ENCODE measurements at places on chromosomes 13 and 19.

- DNase-seq: peak; percentile 72
Observed at GRCh38 chr19:18291590-18292461, 10.4 kb upstream of the JUND start.

DNA sequence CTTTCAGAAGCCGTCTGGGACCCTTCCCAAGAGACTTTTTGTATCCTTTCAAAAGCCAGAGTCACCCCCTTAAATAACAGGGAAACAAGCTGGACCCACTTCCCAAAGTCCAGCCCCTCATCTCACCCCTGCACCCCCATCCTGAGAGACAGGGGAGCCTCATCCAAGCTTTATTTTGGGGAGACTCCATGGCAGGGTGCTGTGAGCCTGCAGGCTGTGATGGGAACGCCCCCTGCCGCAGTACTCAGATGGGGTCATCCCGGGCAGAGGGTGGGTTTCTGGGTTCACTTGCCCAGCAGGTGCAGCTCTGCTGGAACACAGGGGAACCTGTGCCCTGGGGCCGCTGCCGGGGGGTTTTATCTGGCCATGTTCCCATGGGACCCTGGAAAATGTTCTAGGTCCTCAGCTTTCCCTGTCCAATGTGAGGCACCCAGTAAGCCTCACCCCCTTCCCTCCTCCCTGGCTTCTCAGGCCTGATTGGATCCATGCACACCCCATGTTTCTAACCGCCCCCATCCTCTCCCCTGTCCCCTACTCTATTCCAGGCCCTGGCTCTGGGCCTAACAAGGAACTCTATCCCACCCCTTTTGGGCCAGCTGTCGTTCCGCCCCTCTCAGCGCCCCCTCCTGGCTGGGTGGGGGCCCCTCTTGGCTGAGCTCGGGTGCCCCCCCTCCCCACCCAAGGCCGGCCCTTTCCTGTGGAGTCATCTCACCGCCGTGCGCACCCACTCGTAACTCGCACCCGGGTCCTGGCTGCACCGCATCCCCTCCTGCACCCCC, 1.0 kb downstream of the HIF3A start:
- DNase-seq: no peak

GRCh38 chr19:2634228-2634951, 68.1 kb downstream of the GNG7 start:
- DNase-seq: no peak

- DNase-seq: no peak
Observed at GRCh38 chr13:89361909-89362308, 1690.7 kb downstream of the SLITRK5 start.

- no peak for DNase-seq
Observed at GRCh38 chr19:33071887-33072286, 7.2 kb upstream of the RHPN2 start.

DNA sequence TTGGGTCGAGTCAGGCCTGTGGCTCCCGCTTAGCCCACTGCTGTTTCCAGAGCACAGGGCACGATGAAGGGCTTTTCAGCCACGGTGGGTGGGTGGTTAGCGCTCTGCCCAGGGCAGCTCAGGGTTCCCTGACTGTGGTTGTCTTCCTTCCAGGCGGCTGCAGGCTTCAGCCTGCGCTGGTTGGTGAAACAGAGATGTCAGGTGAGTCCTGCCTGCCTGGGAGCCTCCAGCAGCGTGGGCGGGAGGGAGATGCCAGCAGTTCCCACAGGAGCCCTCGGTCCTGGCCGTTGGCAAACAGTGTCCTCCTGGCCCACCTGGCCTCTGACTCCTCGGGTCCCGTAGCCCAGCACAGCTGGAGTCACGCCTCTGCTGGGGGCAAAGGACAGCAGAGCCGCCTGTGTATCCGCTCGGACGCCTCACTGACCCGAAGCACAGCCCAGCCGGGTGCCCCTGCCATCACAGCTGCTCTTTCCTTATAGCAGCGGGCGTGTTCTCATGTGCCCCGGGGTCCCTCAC, 9.7 kb downstream of the ADAT3 start:
- DNase-seq: no peak

DNA sequence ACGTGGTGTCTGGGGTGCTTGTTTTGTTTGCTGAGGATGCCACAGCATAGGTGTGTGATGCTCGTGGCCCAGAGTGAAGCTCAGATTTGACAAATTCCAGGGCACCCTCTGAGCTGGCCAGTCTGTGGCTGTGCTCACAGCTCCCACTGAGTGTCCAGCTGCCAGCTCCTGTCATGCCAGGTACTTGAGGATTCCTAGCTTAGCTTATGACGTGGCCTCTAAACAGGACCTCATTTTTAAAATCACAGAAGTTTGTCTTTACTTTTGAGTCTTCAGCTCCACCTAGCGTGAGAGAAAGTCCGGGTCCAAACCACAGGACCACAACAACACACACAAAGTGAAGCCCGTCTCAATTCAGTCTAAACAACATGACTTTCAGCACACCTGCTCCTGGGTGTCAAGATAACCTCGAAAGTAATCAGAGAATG, 117.3 kb downstream of the RAB20 start:
- no peak for DNase-seq

DNA sequence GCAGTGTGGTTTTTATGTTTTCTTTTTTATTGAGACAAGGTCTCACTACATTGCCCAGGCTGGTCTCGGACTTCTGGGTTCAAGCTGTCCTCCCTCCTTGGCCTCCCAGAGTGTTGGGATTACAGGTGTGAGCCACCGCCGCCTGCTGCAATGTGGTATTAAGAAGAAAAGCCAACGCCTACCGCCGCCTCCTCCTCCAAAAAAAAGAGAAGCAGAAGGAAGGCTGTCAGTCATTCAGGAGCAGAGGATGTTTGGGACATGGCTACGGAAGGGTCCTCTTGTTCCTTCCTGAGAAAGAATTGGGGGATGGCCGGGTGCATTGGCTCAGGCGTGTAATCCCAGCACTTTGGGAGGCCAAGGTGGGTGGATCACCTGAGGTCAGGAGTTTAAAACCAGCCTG, 1.2 kb downstream of the PPP1R37 start:
- DNase-seq: no peak

- DNase-seq: no peak
Observed at GRCh38 chr13:90800082-90800746, 547.3 kb upstream of the MIR17HG start.

DNA sequence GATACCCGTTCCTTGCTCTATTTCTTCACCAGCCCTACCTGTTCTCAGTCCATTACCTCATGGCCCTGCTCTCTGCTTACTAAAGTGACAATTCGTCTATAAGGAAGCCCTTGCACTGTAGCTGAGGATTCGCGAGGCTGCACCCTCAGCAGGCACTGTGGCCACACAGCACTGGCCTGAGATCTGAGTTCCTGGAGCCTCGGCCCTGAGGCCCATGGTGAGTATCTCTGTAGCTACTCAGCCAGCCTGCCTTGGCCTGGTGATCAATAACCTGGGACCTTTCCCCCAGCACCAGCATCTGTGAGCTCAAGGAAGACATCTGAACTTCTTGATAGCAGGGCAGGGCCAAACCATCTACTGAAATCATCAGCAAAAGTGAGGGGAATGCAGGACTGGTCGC, 90.7 kb downstream of the RGCC start:
- no peak for DNase-seq

GRCh38 chr13:46348961-46349360, 38.1 kb downstream of the RUBCNL start:
- no peak for DNase-seq

DNA sequence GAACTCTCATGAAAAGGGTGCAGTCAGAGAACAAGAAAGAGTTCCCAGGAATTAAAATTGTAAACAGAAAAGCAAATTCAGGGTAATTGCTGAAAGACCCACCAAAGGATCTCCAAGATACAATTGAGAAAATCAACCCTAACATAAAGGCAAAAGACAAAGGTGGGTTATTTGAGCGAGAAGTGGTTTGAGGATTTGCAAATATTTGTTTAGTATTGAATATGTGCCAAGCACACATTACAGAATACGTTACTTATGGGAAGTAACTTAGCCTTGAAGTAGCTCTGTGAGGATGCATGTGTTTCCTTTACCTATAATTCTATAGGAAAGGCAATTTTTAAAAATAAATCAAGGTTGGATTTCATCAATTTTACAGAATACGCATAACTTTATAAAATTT, 10.0 kb upstream of the CEACAM21 start:
- no peak for DNase-seq

- DNase-seq: no peak
Observed at GRCh38 chr19:1880611-1881392, 4.5 kb downstream of the ABHD17A start.

DNA sequence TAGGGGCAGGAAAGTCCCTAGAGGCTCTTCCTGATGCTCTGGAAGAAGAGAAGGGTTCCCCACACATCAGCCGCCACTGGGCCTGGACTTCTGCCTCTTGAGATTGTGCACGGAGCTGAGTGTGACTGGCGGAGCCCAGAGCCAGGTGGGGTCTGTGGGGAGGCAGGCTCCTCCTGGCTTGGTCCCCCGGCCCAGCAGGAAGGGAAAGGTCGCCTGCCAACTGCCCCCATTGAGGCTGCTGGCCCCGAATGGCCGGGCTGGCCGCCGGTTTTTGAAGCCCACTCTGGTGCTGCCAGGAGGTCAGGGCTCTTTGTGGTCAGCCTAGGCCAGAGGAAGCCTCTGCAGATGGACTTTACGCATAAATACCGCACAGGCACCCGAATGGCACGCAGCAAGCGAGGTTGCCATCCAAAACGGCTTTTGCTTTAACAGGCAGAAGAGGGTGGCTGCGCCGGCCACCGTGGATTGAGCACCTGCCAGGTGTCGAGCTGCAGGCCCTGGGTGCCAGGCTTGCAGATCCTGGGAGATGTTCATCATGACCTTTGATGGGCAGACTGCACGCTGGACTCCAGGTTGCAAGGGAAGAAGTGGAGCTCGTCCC, 5.0 kb downstream of the DAZAP1 start:
- DNase-seq: no peak

GRCh38 chr19:29485293-29485692, 40.5 kb upstream of the VSTM2B start:
- no peak for DNase-seq

DNA sequence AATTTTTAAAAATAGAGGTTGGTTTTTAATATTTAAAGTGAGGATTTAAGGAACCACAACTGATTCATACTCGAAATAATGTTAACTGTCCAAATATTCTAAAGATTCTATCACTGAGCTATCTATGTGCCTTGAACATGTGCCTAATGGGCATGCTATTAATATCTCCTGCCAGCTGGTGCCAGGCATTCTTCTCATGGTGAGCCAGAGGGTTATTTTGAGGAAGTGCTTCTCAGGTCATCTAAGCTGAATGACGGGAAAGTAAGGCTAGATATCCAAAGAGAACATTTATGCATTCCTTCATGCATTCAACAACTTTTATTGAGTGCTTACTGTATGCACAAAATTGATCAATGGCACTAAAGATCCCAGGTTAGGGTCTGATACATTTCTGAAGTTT, 138.2 kb downstream of the PIBF1 start:
- no peak for DNase-seq

- DNase-seq: no peak
Observed at GRCh38 chr13:44667943-44668342, 91.8 kb upstream of the TSC22D1 start.

DNA sequence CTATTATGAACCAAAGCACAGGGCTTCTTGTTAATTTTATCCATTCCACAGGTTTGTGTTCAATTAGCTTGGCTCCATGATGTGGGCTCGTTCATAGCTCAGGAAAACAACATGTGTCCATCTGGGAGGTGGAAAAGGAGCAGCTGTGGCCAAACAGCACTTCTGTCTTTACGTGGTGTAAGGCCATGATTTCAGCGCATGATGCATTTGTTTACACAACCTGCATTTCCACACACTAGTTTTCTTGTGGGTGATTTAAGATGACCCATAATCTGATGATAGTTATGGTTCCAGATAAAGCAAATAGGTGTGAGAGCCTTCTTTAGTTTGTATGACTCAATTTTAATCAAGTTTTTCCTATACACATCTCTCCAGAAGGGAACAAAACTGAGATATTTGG, 101.7 kb downstream of the TNFRSF19 start:
- no peak for DNase-seq

DNA sequence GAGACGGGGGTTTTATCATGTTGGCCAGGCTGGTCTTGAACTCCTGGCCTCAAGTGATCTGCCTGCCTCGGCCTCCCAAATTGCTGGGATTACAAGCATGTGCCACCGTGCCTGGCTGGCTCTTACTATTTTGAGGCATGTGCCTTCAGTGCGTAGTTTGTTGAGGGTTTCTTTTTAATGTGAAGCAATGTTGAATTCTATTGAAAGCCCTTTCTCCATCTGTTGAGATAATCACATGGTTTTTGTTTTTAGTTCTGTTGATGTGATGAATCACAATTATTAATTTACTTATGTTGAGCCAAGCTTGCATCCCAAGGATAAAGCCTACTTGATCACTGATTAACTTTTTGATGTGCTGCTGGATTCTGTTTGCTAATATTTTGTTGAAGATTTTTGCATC, 290.9 kb downstream of the KCNRG start:
- DNase-seq: no peak

DNA sequence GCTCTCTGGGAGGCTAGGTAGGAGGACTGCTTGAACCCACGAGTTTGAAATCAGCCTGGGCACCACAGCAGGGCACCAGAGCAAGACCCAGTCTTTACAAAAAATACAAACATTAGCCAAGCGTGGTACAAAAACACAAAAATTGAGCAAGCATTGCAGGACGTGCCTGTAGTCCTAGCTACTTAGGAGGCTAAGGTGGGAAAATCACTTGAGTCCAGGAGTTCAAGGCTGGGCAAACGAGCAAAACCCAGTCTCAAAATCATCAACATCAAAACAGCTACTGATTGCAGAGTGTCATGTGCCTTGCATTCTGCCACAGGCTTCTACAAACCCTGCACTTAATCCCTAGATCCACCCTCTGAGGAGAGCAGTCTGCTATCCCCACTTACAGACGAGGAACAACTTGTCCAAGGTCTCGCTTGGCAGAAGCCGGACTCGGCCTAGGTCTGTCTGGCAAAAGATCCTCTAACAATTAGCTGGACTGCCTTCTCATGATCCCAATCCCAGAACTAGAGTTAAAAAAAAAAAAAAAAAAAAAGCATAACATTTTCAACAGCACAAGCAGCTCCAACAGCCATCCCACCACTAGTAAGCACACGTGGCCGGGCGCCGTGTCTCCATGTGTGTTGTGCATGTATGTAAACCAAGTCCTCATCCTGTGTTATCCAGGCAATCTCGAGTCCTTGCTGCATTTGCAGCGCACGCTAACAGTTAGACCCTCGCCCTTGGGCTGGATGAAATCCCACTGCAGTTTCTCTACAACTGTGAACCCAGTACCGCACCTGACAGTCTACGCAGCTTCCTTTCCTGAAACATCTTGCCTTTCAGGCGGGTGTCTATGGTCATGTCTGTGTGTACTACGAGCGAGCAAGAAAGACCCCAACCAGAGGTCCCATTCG, 2.0 kb downstream of the PPP6R1 start:
- DNase-seq: no peak

GRCh38 chr13:106532111-106532929, 3.1 kb downstream of the EFNB2 start:
- DNase-seq: no peak

DNA sequence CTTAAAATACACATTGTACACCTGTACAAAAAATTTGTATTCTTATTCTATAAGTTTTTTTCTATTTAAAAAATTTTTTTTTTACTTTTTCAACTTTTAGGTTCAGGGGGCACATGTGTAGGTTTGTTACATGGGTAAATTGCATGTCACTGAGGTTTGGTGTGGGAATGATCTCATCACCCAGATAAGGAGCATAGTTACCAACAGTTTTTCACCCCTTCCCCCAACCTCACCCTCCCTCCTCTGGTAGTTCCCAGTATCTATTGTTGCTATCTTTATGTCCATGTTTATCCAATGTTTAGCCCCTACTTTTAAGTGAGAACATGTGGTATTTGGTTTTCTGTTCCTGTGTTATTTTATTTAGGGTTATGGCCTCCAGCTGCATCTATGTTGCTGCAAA, 89.9 kb downstream of the CDK8 start:
- no peak for DNase-seq

- no peak for DNase-seq
Observed at GRCh38 chr13:62706048-62706447, 1290.4 kb upstream of the PCDH20 start.

GRCh38 chr13:97134364-97135095, 87.6 kb upstream of the MBNL2 start:
- DNase-seq: no peak

Data from effector memory CD8-positive, alpha-beta T cell (primary cell).